NCI-H510A treated with DMSO at 0.1 percent for 48 hours (cell line): ENCODE measurements at places on chromosomes 7 and 10.
A peak's percentile ranks its signal among the peaks of the same experiment; 100 is the strongest.

DNA sequence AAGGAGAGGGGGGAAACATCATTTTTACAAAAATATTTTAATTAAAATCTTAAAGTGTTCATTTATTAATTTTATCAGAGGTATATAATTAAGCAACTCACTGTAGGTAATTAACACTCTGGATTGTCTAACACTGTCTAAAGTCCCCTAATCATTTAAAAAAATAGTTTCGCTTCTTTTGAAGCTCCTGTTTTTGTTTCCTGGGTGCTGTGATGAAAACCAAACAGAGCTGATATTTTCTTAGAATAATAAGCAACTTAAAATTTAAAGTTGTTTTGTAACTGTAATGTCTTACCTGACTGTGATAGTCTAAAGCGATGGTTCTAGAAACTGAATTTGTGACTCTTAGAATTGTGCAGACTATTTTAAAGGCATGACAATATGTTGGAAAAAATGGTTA, 961.0 kb downstream of the GATA3 start:
- no peak for DNase-seq

GRCh38 chr7:140624392-140625191, 16.0 kb downstream of the DENND2A start:
- no peak for DNase-seq

DNA sequence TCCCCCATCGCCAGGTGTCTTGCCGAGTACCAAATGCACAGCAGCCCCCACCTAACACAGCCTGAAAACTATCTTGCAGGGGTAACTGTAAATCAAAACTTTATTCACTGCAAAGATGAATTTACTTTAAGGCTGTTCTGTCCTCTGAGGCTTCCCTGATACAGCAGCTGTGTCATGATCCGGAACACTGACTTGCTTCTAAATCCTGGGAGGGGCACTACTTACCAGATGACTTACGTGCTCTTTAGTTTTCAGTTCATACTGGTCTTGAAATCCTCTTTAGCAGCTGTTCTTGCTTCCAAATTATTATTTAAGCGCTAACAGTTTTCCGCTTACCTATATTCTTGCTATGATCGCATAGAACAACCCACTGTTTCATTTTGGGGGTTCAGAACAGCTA, 4.9 kb downstream of the DYNC1I1 start:
- DNase-seq = no peak

DNA sequence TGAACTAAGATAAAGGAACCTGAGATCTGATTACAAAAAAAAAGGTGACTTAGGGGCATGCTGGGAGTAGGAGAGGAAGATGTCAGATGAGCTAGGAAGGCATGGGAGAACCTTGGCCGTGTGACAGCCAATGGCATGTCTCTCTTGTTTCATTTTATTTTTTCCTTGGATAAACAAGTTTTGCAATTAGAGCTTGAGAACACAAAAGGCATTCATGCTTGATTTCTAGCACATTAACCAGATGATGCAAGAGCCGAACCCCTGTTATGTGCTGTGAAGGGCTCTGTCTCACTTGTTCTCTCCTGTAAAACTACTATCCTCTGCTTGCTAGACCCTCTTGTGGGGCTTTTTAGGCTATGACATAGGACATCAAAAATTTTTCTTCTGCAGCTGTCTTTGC, 134.3 kb upstream of the ASAH2 start:
- DNase-seq = no peak

DNA sequence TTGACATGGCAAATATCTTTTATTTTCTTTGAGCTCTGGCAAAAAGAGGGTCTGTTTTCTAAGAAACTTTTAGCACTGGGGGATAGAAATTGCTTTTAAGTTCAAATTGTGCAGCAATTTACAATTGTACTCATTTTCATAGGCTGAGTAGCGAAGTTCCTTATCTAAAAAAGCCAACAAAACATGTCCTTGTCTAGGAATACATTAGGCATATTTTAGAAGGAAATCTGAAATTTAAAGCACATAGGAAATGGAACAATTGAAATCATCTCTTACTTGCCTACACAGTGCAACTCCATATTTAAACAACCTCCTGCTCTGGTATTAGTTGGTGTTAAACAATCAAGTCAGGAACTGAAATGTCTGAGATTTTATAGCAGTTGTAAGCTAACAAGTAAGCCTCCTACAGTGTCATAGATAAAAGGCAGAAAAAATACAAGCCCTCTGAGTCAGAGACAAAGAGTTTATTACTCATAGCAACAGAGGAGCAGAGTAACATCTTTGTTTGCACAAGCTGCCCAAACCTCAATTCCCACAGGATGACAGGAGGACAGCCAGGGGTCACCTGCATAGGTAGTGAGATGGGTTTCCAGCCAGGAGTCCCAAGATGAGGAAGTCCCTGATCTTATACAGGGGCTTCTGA, 280.2 kb upstream of the HGF start:
- DNase-seq = peak; percentile 3

DNA sequence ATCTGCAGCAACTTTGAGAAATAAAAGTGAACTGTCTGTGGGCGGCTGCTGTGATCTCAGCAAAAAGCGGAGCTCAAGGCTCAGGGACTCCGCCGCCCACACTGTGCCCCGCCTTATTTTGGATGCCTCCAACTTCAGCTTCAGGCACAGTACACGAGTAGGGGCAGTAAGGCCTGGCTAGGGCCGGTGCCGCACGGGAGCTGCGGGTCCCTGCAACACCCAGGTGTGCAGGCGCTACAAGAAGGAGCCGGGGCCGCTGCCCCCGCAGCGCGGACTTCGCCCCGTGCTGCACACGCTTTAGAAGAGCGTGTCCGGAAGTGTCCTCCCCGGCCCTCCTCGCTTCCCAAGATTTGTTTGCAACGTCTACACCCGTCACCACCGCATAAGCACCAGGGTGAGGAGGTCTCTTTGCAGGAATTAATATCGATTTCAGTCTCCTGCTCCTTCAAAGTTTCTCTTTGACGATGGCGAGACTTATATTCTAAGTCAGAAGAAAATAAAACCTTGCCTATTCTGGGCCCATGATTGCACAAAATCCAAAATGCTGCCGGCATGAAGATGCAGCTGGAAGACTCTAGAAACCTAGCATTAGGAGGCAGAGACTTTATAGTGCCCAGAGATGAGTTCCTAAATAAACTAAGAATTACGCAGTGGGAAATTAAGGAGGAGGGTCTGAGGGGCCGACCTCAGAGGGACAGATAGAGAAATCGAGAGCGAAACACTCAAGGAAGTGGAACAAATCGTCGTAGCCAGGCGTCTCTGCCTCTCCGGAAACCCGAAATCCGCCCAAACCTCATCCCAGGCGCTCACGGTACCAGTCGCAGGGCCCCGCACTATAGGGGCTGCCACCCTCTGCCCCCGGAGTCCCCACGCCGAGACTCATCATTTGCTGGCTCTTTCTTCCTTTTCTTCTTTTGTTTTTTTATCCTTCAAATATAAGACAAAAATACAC, 6.4 kb downstream of the VAX1 start:
- no peak for DNase-seq

DNA sequence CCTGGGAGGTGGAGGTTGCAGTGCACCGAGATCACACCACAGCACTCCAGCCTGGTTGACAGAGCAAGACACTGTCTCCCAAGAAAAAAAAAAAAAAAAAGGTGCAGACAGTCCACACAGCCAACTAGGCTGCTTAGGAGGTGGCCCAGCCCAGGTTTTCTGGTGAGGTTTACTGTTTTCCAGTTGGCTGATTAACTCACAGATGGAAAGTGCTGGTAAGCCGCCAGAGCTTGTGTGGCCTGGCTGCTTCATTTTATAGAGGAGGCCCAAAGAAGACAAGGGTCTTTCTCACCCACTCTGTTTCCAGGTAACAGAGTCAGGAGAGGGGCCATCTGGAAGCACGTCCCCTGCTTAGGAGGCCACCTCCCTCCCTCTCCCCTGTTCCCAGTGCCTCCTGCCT, 6.2 kb downstream of the RHBDD2 start:
- no peak for DNase-seq

- no peak for DNase-seq
Measured at GRCh38 chr10:132942101-132943057, at the start of gene CFAP46. Gene CFAP46, minus strand, starts transcription at chr10:132942570. Its CDS starts 86 bp downstream, at chr10:132942484.
